SJSA1 (cell line): ENCODE measurements at places on chromosomes 7 and 10.

DNA sequence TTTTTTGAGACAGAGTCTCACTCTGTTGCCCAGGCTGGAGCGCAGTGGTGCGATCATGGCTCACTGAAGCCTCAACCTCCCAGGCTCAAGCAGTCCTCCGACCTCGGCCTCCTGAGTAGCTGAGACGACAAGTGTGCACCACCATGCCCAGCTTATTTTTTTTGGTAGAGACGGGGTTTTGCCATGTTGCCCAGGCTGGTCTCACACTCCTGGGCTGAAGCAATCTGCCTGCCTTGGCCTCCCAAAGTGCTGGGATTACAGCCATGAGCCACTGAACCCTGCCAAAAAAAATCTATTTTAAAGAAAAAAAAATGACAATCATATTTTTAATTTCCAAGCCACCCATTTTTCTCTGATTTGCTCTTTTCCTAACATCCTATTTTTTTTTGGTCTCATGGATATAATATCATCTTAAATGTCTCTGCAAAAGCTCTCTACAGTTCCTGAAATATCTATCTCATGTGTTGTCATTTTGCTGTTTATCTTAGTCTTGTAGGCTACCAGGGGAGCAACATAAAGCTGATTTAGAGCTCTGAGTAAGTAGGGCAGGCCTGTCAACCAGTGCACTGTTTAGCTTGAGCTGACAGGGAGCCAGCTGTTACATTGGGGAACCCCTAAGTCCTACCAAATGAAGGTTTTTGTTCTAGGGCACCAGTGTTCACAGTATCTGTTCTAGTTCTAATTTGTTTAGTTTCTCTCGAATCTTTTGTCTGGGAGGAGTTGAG, 29.9 kb upstream of the HBP1 start:
- DNase-seq = no peak

GRCh38 chr10:113927440-113927839, 73.0 kb downstream of the NHLRC2 start:
- DNase-seq = no peak

DNA sequence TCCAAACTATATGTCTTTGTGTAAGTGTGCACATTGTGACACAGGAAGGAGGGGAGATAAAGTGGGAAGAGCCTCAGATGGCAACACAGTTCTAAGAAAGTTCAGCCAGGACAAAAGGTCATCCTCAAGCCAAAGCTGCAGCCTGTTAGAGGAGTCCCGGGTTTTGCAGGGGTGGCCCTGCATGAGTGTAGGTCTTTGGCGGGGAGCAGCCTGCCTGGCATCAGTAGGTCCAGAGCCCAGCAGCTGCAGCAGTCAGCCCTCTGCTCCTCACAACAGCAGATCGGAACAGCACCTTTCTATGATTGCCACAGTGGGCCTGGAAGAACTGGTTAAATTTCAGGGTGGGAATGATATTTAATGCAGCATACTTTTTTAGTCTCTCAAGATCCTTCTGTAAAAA, 13.5 kb upstream of the VDAC2 start:
- DNase-seq = no peak

- no peak for DNase-seq
Measured at GRCh38 chr7:149238051-149238450, 1.4 kb upstream of the ZNF212 start.

GRCh38 chr7:1819259-1819841, 149.3 kb downstream of the ELFN1 start:
- DNase-seq = no peak

GRCh38 chr7:45975367-45975766, 54.3 kb upstream of the IGFBP3 start:
- no peak for DNase-seq

- DNase-seq = no peak
Measured at GRCh38 chr7:1997537-1998076, 235.1 kb downstream of the MAD1L1 start.

DNA sequence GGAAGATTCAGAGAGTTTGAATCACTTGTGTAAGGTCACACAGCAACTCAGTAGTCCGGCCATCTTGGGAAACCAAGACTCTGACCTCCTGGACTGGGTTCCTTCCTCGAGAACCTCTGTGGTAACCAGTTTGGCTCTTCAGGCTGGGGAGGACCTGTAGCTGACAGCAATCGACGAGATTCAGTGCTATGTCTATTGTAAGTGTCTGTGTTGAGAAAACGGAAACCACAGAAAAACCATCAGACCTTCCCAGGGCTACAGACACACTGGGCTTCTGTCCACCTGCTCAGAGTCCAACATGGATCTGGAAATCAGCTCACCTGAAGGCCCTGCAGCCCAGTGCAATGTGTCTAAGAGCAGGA, 403.7 kb downstream of the RPS24 start:
- DNase-seq = no peak

DNA sequence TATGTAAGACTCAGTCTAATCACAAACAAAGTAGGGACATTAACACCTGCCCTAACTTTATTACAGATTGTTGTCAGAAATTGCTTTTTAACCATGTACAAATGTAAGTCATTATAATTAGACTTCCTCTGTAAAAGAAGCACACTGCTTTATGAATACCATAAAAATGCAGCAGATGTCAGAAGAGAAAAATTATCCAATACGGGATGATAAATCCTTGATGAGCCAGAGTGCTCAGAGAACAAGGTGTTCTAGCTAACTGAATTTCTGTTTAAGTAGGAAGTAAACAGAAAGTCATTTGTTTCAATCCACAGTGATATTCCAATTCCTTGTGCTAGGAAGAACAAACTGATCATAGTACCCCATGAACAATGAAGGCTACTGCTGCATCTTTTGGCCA, 54.6 kb upstream of the BMPER start:
- DNase-seq = no peak

DNA sequence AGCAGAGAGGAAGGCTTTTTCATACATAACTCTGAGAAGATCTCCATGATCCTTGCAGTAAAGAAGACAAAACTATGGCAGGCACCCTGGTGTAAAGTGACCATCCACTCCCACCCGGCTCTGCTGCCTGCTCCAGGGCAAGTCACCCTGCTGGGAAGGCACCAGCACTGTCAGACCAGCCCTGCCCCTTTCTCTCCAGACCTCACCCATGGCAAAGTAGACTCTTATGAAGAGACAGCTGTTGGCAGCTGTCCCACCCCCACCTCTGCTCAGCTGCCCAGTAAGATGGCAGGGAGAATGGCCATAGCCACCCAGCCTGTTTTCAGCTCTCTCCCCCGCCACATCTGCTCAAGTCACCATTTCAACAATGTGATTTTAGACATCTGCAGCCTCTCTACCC, 8.6 kb upstream of the ZMIZ2 start:
- no peak for DNase-seq

GRCh38 chr10:43857206-43857930, 208.7 kb upstream of the ZNF32 start:
- DNase-seq = peak; percentile 44

- DNase-seq = no peak
Measured at GRCh38 chr10:127012769-127013152, 107.5 kb downstream of the DOCK1 start.
